Hematopoietic multipotent progenitor cell treated with erythropoietin and hydrocortisone succinate and interleukin-3 and kit ligand, for 8 days (in vitro differentiated cells): ENCODE measurements at places on chromosomes 4 and X.

- no peak for DNase-seq
Measured at GRCh38 chrX:14819769-14820168, 53.1 kb downstream of the FANCB start.

- no peak for DNase-seq
Measured at GRCh38 chr4:76216975-76217814, 3.6 kb upstream of the SCARB2 start.

- no peak for DNase-seq
Measured at GRCh38 chrX:30814978-30815377, 74.1 kb downstream of the TAB3 start.

DNA sequence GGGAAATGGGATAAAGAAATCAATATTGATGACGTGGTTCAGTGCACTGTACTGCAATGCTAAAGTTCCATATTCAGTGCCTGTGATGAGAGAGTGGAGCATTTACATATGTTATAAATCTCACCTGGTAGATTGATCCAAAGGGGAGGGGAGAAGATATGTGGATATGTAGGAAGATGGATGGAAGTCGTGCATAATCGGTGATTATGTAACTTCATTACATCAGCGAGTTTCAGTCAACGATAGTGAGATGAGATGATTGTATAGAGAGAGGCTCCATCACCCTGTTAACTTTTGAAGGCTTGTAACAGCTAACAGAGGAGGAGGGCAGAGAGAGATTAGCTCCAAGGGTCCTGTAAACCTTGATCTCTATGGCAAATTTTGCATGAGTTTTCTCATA is 1.8 kb downstream of the IL1RAPL1 start:
- DNase-seq, result no peak
